ENCODE measurements at places on chromosomes 2 and 18.

GRCh38 chr2:11898576-11898975 lies 152.1 kb downstream of the LPIN1 start:
- DNase-seq = no peak

GRCh38 chr2:119263025-119263424 lies 39.4 kb downstream of the STEAP3 start:
- DNase-seq = no peak

- no peak for DNase-seq
These were observed 141.3 kb upstream of the NOSTRIN start for GRCh38 chr2:168660870-168661862.

DNA sequence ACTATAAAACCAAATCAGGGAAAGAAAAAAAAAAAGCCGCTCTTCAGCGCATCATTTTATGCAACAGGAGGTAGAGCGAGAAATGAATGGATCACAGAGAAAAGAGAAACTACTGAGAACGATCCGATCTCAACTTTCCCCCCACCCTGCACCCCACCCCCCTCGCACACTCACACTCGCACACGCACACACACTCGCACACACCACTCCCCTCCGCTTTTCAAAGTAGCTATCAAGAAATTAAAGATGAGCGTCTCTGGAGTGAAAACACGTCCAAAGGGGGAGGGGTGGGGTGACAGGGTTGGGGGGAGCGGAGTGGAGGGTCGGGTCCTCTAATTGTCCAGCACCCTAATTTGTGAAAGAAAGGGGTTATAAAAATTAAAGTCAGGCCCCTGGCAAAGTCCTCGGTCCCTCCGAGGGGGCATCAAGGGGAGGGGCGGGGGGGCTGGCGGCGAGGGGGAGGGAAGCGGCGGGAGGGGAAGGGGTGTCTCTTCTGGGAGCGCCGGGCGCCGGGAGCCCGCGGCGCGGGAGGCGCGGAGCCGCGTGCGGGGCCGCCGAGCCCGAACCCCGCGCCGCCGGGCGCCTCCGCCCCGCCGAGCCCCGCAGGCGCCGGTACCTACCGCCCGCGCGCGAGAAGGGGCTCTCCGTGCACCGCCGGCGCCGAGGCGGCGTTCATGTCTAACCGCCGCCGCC lies 428 bp downstream of the TCF4 start:
- DNase-seq = peak; percentile 29

- DNase-seq = no peak
These were observed 127.8 kb downstream of the KLHL29 start for GRCh38 chr2:23512778-23513177.

- DNase-seq = no peak
These were observed 278.1 kb downstream of the CYRIA start for GRCh38 chr2:16387461-16387984.

- DNase-seq = no peak
These were observed 102.6 kb upstream of the NDUFV2 start for GRCh38 chr18:8999872-9000271.

GRCh38 chr18:7329016-7329415 lies 98.1 kb downstream of the LRRC30 start:
- no peak for DNase-seq

- no peak for DNase-seq
These were observed 69.1 kb downstream of the EHD3 start for GRCh38 chr2:31302940-31303563.

DNA sequence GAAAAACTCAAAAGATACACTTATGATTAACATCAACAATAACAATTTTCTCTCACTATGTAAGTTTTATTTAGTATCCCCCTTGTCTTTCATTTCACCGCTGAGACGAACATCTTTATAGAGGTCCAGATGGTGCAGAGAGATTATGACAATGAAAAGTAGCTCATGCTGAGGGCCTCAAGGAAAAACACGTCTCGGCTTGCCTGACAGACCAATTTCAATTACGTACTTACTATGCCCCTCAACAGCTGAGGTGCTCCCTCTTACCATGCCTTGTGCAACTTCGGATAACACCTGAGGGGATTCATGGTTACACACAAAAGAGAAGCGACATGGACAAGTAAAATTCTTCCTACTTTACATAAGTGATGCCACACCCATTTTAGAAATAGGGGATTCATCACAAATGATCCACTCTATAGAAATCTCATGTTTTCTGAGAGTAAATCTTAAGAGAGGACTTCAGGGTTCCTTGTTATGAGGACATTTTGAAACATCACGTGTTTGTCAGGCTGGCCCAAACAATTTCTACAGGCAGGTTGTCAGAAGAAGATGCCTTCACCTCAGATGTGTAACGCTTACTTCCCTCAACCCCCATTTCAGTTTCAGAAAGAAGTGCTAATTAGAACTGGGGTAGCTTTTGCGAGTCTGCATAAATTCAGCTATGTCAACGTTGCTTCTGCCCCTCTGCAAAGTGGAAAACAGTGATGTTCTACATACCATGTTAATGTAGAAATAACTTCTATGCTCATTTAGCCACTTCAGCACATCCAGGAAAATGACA lies 191.4 kb downstream of the NRXN1 start:
- DNase-seq = no peak

GRCh38 chr2:176003958-176004357 lies 1.9 kb upstream of the LNPK start:
- DNase-seq = no peak

- DNase-seq = no peak
These were observed 228.4 kb upstream of the SLC39A10 start for GRCh38 chr2:195428673-195429072.

GRCh38 chr2:120447127-120447785 lies 101.3 kb downstream of the INHBB start:
- DNase-seq = no peak

GRCh38 chr2:106664669-106665068 lies 177.5 kb downstream of the CD8B2 start:
- no peak for DNase-seq

DNA sequence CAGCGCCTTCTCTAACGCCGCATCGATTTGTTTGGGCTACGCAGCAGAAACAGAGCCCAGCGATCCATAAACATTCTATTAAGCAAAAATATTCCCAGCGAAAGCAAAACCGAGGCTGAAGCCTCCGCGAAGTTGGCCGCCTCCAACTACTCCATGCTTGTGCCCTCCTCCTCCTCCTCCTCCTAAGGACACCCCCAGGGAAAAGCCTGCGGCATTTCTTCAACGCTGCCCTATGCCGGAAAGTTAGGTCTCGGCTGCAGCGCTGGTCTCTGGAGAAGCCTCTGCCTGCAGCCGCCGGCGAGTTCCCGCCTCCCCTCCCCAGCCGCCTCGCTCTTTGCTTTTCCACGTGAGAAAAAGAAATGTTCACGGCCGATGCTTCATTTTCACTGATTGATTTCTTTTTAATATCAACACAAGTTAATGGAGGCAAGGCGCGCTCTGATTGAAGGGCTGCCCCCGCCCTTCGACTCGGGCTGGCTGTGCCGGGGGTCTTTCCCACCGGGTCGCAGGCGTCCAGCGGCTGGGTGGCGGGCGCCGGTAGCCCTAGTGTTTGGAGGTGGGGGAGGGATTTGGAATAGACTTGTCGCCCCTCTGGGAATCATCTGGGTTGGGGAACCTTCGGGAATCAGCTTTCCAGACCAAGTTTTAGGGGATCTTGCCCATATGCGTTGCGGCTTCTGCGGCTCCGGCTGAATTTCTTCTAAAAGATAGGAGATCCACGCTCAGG lies 3.9 kb downstream of the NRP2 start:
- DNase-seq = no peak

- no peak for DNase-seq
These were observed 96.8 kb downstream of the NCK2 start for GRCh38 chr2:105841551-105841950.

DNA sequence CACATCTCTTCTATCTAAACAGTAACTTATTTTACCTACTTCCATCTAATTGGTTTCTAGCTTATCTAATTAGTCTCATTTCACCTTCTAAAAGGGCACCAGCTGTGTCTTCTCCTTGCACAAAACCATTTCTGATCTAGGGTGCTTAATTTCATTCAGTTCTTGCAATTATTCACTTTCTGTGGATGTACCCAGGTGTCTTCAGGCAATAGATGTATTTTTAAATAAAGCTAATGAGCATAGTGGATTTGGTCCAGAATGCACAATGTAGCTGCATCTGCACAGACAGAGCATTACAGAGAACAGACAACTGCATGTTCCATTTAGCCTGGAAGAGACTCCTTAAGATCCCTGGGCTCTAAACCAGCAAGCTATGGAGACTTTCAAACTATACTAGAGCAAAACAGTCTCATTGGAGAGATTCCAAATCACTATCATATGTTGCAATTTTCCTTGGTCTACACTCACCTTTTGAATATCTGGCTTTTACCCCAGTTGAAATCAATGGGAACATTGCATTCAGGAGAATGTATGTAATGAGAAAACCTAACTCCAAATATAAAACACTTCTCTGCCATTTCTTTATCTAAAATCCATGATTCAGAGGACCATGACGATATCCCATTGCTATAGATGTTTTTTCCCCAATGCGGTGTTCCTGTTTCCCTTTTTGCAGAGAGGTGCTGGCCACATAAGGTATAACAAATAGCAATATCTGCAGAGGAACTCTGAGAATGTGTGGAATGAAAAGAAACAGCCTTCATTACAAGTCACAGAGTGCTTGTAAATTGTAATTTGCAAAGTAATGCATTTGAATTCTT lies 3.5 kb upstream of the RFX8 start:
- DNase-seq = no peak

GRCh38 chr2:127226520-127227263 lies 6.6 kb upstream of the CYP27C1 start:
- no peak for DNase-seq

DNA sequence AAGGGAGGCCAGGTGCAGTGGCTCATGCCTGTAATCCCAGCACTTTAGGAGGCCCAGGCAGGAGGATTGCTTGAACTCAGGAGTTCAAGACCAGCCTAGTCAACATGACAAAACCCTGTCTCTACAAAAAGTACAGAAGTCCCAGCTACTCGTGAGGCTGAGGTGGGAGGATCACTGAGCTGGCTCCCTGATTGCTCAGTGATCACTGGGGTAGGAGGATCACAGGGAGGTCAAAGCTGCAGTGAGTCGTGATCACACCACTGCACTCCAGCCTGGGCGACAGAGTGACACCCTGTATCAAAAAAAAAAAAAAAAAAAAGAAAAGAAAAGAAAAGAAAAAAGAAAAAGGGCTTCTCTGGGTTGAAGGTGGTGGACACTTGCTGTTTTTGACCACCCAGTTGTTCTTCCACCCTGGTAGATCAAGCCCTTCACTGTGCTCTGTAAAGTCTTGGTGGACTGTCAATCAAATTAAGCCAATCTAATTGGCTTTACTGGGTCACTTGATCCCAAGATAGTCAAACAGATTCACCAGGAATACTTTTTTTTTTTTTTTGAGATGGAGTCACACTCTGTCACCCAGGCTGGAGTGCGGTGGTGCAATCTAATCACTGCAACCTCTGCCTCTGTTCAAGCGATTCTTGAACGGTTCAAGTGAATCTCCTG lies 191.6 kb downstream of the AGPS start:
- no peak for DNase-seq

GRCh38 chr2:190352668-190353536 lies 9.5 kb downstream of the INPP1 start:
- no peak for DNase-seq

- no peak for DNase-seq
These were observed 91.0 kb downstream of the LIMS1 start for GRCh38 chr2:108625186-108625827.

DNA sequence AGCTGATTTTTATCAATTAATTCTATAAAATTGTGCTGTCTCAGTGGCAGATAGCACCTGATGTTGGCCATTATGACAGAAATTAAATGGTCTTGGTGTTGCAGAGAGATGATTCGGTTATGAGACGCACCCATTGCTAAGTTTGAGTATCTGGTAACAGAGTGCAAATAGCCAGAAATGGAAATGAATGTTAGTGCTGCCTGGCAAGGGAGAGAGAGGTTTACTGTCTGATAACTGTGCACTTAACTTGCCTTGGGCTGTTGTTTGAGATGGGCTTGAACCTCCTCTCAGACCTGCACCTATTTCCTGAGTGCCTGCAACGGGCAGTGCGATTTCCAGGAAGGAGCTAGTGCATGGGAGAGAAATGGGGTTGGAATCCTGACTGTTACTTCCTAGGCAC lies 11.7 kb downstream of the DPYSL5 start:
- no peak for DNase-seq

DNA sequence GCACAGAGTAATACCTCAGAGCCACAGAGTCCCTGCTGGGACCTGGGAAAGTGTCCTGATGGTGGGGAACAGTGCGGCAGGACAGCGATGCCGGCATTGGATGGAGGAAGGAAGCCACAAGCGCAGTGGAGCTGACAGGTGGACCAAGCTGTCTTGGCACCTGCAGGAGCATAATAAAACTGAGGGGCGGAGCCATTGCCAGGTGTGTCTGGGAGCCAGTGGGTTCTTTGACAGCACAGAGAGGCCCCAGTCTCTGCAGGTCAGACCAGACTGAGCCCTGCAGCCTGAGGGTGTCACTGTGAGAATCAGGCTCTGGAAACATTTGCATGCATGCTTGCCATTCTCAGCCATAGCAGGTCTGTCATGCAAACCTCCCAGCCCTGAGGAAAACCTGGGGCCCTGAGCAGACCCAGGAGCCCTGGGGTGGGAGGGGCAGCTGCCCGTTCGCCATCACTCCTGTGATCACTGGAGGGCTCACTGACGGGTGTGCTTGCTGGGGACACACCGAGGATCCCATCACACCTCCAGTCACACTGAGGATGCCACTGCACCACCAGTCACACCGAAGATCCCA lies 210.5 kb upstream of the HDAC4 start:
- DNase-seq = no peak

DNA sequence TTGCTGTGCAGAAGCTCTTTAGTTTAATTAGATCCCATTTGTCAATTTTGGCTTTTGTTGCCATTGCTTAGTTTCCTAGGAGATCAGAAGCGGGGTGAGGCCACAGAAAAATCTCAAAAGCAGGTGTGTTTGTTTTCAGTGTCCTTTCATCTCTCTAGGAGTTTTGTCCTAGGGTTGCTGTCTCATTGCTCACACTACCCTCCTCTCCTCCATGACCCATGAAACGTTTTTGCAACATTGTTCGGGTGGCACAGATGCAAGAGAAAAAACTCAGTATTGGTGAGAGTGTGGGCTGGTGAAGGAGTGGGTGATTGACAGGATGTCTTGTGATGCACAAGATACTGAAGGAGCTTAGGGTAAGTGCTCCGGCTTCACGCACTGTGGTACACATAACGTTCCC lies 103.6 kb downstream of the LYPD1 start:
- DNase-seq = no peak

GRCh38 chr18:79393181-79393634 lies 2.5 kb upstream of the NFATC1 start:
- DNase-seq = no peak

DNA sequence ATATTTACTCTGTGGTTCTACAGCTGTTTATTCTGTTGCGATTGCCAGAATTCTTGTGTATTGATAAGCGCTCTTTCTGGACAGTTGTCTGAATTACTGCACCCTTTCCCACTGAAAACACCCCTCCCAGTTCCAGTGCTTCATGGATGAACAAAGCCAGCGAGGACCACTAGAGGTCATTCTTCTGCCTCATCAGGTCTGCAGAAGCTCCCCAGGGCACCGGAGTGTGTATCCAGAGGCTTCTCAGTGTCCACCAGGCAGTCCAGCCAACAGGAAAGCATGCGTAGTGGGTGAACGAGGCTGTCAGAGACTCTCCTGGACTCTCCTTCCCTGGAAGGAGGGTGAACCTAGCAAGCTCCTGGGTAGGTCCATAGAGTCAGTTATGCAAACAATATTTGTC lies 40.6 kb upstream of the INHBB start:
- no peak for DNase-seq

Measured in NCI-H1048 (cell line).